ENCODE measurements at places on chromosomes 1 and 21. TPM values are rescaled to one million over a fixed set of nuclear protein-coding genes. Genes with fewer than 3 reads are reported as not detected.

COL9A2 gene
- 0.24 TPM for total RNA-seq

RIIAD1 gene
- total RNA-seq: not detected

UBE2U gene
- not detected for total RNA-seq

TCEA3 gene
- 0.42 TPM for total RNA-seq

KIF26B gene
- 0.04 TPM for total RNA-seq

S100A1 gene
- total RNA-seq: 0.96 TPM

GPR161 gene
- total RNA-seq: 9.9 TPM

IGSF21 gene
- not detected for total RNA-seq

RGS16 gene
- total RNA-seq: 0.25 TPM

LMOD1 gene
- not detected for total RNA-seq

PFDN2 gene
- total RNA-seq: 128 TPM

DENND1B gene
- 2.8 TPM for total RNA-seq

LCE1A gene
- not detected for total RNA-seq

TAF1A gene
- total RNA-seq: 9.6 TPM

C1orf87 gene
- total RNA-seq: not detected

SEC16B gene
- 0.79 TPM for total RNA-seq

OPRD1 gene
- 0.08 TPM for total RNA-seq

FCRL4 gene
- total RNA-seq: not detected

EFNA4 gene
- total RNA-seq: 11.6 TPM

MR1 gene
- 6.4 TPM for total RNA-seq

PAQR6 gene
- total RNA-seq: 3.4 TPM

DCDC2B gene
- not detected for total RNA-seq

TMEM222 gene
- total RNA-seq: 44.9 TPM

UBL4B gene
- total RNA-seq: not detected

TSPEAR gene
- total RNA-seq: not detected

S100A9 gene
- total RNA-seq: 1.1 TPM

GPR37L1 gene
- total RNA-seq: 0.14 TPM

LCE1D gene
- not detected for total RNA-seq

SH2D1B gene
- 0.18 TPM for total RNA-seq

CCT3 gene
- 398 TPM for total RNA-seq

SPATA17 gene
- 2.0 TPM for total RNA-seq
